ENCODE measurements at places on chromosomes 5 and 9. TPM values are rescaled to one million over a fixed set of nuclear protein-coding genes. Genes with fewer than 3 reads are reported as not detected.
A peak's percentile ranks its signal among the peaks of the same experiment; 100 is the strongest.

DNA sequence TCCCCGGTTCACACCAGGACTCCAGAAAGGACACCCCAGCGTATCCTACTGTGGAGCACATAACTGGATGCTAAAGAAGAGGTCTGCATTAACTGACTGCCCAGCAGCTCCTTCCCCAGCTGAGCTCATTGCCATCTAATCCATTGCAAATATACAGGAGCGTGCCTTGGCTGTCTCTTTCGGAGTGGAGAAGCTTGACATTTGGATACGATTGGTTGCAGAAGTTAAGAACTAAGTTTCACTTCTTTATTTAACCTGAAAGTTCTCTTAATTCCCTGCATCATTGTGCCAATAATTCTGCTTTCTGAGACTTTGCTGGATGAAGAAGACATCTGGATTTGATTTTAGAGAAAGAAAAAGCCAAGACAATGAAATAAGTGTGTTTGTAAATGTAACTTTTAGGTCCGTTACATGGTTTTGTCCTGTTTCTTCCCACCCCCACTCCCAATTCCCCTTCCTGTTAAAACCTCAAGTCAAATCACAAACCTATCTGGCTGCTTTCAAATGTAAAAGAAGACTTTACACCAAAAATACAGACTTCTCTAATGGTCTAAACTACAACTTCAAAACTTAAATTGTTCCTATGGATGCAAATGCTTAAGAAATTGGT is 33.9 kb downstream of the TAS2R1 start:
- no peak for DNase-seq

GRCh38 chr9:15846611-15847010 is 293.8 kb downstream of the CCDC171 start:
- no peak for DNase-seq

DNA sequence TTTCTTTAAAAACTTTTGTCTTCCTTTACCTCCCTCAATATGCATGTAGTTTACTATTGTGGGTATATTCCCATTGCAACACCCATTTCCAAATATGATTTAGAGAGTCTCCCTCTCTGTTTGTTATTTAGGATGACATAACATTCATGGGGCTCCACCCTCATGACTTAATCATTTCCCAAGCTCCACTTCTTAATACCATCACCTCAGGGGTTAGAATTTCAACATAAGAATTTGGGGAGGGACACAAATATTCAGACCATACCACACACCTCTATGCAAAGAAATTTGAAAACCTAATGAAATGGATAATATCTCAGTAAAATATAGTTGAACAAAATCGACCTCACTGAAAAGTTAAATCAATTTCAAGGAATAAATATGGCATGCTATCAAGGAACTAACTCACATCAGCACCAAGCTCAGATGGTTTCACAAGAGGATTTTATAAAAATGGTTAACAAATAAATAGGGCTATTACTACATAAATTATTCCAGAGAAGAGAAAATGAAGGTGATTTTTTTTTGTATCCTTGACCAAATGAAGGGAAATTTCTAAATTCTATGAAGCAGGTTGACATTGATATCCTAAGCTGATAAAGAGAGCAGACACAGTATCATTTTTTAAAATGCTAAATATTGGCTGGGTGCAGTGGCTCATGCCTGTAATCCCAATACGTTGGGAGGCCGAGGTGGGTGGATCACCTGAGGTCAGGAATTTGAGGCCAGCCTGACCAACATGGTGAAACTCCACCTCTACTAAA is 20.2 kb upstream of the UBTD2 start:
- no peak for DNase-seq

GRCh38 chr9:19231904-19232822 is 1.7 kb downstream of the DENND4C start:
- DNase-seq, result peak; percentile 4

The CD180 gene
- not detected for total RNA-seq

DNA sequence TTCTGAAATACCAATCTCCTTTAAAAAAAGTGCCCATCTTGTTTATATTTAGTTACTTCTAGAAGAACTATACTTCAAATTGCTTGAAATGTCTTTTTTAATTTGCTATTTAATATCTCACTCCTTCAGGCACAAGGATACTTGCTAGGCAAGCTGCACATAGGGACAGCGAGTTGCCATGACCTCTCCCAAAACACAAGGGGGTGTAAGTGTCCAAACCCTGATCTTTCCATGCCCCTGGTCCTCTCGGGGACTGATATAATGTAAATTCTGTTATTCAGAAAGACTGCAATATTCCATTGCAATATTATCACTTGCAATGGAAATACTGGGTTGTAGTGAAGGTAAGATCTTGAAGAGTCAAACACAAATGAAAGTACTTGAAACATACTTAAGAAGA is 480.4 kb downstream of the CETN3 start:
- DNase-seq, result peak; percentile 24

Measured in myocyte (in vitro differentiated cells).